Ovary (tissue), 10 donors: ENCODE measurements at places on chromosomes 6 and 20. TPM values are rescaled to one million over a fixed set of nuclear protein-coding genes. Genes with fewer than 3 reads are reported as not detected.

The C20orf204 gene
- total RNA-seq = 0.60 TPM

The PPP1R16B gene
- 2.9 TPM for total RNA-seq

The LZTS3 gene
- total RNA-seq = 13.5 TPM

The TREM1 gene
- total RNA-seq = 0.87 TPM

The TULP4 gene
- 92.9 TPM for total RNA-seq

The NRSN1 gene
- total RNA-seq = not detected

The PPP1R3G gene
- 1.6 TPM for total RNA-seq

The DSP gene
- total RNA-seq = 4.7 TPM

- no peaks in the 10 kb centered on the region for H3K36me3 ChIP-seq
- no peak for DNase-seq
- H3K4me3 ChIP-seq = peak overlapping the region; percentile 10
- H3K4me1 ChIP-seq = no peaks in the 10 kb centered on the region
- H3K27ac ChIP-seq = no peak overlapping the region
These were observed 36.4 kb upstream of the HLA-C start for GRCh38 chr6:31308050-31308844.

DNA sequence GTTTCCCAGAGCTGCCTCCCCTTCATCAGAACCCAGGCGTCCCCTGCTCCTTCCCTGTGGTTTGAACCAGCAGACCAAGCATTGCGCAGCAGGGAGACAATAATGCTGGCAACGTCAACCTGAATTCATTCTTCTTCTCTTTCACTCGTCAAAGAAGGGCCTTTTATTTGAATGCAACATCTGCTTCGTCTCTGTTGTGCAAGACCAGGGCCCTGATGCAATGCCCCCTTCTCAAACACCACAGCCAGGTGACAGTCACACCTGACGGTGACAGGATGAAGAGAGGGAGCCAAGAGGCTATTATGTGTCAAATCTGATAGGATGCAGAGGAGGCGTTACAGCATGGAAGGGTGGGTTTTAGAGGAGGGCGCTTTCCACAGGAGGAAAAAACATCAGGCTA lies 8.0 kb downstream of the INSM1 start:
- H3K27ac ChIP-seq = no peak overlapping the region
- no peaks in the 10 kb centered on the region for H3K4me1 ChIP-seq
- no peak overlapping the region for H3K4me3 ChIP-seq
- no peak for DNase-seq

- no peaks in the 10 kb centered on the region for H3K36me3 ChIP-seq
- no peak for DNase-seq
- H3K4me1 ChIP-seq = peaks cover 4% of the 10 kb centered on the region
These were observed 328.4 kb downstream of the PRL start for GRCh38 chr6:21968411-21968810.

GRCh38 chr6:47478233-47479139 lies 897 bp downstream of the CD2AP start:
- H3K4me3 ChIP-seq = peak overlapping the region; percentile 72
- H3K27me3 ChIP-seq = no peaks in the 10 kb centered on the region
- H3K36me3 ChIP-seq = no peaks in the 10 kb centered on the region
- H3K27ac ChIP-seq = peak overlapping the region; percentile 90
